ENCODE measurements at places on chromosomes 16 and 17.
A peak's percentile ranks its signal among the peaks of the same experiment; 100 is the strongest.

GRCh38 chr16:3578121-3578520 lies 918 bp upstream of the NLRC3 start:
- DNase-seq: no peak

DNA sequence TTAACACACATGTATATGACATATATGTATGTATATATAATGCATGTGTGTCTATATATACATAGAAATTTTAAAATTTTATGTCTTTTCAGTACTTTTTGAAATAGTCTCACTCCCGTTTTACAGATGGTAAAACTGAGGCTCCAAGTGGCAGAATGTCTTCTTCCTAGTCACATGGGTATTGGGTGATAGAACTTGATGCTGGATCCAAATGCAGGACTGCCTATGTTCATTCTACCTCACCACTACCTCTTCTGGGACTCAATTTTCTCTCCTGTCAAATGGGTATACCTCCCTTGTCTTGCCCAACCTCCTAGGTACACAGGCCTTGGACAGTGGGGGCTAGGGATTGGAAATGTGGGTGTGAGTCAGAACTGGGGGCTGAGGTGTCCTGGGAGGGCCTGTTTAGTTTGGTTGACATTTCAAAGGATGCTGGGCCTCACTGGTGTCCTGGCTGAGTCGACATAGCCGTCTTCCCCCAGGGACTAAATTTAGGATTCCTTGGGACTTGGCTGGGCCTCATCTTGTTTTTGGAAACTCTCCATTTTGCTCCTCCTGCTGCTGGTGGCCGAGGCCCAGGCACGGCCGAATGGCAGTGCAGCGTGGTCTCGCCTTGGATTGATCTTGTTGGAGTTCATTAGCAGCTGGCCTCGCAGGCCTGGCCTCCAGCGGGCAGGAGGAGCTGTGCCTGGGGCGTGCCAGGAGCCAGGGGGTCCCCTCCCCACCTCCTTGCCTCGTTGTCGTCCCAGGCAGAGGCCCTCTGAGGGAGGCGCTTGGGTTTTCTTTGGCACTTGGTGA lies 25.9 kb downstream of the NKD1 start:
- no peak for DNase-seq

DNA sequence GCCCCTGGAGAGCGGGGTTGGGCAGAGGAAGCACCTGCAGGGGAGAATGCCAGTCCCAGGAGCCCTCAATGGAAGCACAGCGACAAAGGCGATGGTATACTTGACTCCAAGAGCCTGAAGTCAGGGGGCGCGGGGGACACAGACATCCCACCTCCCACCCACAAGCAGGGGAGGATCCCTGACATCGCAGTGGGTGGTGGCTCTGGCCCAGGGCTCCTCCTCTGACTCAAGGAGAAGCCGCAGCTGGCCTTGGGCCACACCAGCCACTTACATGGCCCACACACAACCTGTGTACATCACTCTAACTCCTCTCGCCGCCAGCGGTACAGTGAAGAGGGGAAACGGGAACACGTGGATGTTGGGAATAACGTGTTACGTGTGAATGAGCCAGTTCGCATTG lies 44.3 kb downstream of the FZD2 start:
- no peak for DNase-seq

DNA sequence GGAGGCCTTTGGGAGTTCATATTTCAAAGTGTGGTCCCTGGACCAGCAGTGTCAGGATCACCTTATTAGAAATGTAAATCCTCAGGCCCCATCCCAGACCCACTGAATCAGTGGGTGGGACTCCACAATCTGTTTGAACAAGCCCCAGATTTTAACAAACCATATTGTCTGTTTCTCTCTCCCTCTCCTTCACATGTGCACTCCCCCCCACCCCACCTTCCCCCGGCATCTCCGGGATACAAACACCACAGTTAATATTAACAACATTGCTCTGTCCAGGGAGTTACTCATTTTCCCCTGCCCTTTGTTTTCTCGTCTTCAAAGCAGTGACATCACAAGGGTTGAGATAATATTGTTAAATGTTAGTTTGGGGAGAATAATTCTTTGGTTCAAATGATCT lies 127.3 kb downstream of the KATNIP start:
- DNase-seq: no peak

GRCh38 chr17:29136998-29137730 lies 43.0 kb downstream of the MYO18A start:
- no peak for DNase-seq

DNA sequence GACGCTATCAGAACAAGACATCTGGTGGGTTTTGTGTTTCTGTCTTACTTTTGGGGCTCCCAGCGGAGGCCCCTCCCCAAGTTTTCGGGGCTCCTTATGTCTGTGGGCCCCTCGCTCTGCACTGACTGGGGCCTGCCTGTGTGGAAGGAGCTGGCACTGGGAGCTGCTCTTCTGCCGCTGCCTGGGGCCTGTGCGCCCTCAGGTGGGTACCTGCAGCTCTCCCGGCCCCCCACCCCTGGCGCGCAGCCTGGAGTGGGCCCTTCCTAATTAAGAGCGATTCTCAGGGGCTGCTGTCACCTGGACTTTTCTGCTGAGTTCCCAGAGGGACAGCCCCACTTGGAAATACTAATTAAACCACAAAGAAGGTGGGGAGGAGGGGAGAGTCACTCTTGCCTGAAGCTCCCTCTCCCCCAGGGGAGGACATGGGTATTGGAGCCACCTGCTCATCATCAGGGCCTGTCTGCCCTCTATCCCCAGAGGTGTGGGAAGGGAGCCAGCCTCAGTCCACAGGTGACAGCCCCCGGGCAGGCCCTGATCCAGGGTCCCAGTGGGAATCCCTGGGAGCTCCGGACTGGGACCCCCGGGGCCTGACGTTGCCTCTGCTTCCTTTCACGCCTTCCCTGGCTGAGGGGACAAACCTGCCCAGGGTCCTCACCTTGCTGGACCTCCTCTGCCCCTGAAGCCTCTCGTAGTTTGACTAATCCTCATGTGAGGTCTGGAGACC lies 36.5 kb downstream of the GSE1 start:
- DNase-seq: no peak

- DNase-seq: no peak
These were observed 20.6 kb downstream of the TPPP3 start for GRCh38 chr16:67372664-67373063.

DNA sequence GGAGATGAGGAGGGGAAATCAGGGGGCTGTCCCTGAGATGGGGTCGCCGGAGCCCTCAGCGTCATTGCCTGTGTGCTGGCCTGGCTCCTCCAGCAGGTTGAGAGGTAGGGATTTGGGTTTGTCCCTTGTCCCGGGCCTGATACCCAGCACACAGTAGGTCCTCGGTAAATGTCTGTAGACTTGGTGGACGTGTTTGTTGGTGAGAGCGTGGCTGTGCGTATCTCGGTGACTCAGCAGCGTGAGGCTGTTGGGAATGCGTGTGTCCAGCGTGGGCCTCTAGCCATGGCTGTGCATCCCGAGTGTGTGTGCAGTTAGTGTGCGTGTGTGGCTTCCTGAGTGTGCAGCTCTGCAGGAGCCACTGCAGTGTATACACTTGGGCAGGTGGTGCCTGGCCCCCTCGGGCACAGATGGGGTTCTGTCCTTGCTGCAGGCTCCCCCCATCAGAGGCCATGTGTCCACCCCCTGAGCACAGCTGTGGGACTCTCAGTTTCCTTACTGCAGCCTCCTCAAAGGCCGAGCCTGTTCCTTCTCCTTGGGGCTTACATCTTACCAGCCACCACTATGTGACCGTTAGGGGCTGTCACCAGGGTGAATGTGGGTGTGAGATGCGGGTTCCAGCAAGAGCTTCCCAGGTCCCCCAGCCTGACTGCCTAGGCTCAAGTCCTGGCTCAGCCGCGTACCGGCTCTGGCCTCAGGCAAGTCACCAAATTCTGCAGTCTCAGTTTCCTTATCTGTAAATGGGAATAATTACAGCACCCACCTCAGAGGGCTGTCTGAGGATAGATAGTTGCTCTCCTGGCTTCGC lies 5.7 kb downstream of the NECAB2 start:
- DNase-seq: no peak

GRCh38 chr16:78499399-78499798 lies 399.9 kb downstream of the WWOX start:
- DNase-seq: no peak

- no peak for DNase-seq
These were observed 66.7 kb downstream of the FTO start for GRCh38 chr16:53770641-53771040.

- no peak for DNase-seq
These were observed 21.1 kb downstream of the CSNK2A2 start for GRCh38 chr16:58176608-58177352.

GRCh38 chr17:30323262-30323894 lies 10.5 kb downstream of the TMIGD1 start:
- no peak for DNase-seq

GRCh38 chr17:82373731-82374625 lies 2.4 kb downstream of the UTS2R start:
- no peak for DNase-seq

DNA sequence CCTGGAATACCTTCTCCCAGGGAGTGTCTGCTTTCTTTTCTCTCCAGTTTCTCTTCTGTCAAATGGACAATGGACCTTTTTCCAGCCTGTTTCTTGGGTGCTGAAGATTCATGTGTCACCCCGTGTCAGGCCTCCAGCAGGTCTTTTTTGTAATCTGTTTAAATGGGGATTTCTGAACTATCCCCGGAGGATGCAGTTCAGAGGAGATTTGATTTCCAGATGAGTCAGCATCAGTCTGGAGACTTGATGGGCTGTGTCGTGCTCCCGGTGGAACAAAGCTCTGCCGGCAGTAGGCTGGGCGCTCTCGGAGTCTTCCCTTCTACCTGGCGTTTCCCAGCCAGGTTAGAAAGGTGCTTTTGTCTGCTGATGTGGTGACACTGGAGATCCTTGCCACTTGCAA lies 440.6 kb downstream of the HS3ST3B1 start:
- DNase-seq: no peak

- no peak for DNase-seq
These were observed 27.1 kb downstream of the GPR142 start for GRCh38 chr17:74394275-74394950.

- no peak for DNase-seq
These were observed 21.4 kb downstream of the GALNS start for GRCh38 chr16:88835383-88835782.

DNA sequence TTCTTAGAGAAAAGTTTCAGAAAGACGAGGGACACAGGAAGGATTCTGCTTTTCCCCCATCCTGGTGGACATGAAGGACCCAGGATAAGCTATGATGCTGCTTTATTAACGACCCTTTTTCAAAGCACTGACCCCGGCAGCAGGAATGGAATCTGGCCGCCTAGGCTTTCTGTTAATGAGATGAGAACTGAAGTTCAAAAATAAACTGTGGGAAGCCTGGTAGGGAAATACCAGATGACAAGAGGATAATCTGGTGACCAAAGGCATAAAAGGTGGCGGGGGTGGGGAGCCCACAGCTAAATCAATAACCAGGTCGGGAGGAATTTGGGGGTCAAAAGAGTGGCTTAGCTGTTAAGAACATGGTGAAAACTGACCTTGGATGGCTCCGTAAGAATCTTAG lies 171.0 kb downstream of the XYLT1 start:
- no peak for DNase-seq

DNA sequence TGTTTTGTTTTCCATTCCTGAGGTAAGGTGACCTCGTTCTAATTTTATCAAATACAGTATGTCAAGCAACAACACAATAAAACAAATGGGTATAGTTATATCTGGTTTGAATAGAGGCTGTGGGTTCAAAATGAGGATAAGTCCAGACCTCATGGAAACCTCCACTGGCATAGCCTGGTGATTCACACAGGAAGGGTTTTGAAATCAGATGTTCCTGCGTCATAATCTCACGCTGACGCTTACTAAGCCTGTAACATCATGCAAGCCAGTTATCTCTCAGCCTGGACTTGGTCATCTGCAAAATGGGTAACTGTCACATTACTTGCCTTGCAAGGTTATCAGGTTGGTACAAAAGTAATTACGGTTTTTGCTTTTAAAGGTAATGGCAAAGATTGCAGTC lies 1056.3 kb upstream of the EEF2KMT start:
- DNase-seq: no peak

DNA sequence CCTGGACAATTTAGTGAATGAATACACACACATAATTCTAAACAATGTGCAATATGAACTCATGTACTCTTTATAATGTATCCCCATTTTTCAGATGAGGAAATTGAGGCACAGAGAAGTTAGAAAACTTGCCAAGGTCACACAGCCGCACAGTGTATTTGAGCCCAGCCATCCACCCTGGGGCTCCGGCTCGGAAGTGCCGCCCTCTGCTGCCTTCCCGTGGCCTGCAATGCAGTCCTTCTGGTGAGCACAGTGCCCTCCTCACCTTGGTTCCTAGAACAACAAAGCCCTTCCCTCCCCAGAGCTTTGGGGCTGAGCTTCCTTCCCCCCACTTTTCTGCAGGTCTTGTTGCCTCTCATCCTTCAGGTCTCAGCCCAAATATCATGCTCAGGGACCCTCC lies 63.7 kb downstream of the C16orf78 start:
- no peak for DNase-seq

GRCh38 chr17:70099294-70099693 lies 24.3 kb downstream of the KCNJ16 start:
- no peak for DNase-seq

- DNase-seq: no peak
These were observed 3.4 kb upstream of the HOXB5 start for GRCh38 chr17:48596735-48597527.

DNA sequence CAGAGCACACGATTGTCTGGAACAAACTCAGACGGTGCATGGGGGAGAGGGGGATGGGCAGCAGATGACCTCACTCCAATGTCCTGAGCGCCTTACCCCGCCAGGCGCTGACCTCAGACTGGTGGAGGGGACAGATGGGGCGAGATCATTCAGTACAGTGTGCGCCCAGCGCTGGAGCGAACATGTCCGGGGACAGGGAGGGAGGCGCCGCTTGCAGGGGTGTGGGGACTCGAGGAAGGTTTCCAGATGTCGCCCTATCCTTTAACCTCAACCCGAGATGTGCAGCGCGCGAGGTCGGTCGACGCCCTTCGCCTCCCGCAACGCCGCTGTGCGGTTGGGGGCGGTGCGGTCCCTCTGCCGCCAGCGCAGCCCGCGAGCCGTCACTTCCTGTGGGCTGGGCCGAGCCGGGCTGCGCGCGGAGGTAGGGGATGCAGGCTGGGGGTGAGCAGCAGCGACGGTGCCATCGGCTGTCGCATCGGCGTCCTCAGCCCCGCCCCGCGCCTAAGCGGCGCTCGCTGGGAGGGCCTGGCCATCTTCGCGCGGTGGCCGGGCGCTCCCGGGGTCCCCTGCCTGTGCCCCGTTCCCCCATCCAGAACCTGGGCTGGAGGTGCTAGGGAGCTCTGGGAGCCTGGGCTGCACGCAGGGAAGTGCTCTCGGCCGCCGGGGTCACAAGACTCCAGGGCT lies 5.3 kb upstream of the CDR2L start:
- DNase-seq: peak; percentile 85

DNA sequence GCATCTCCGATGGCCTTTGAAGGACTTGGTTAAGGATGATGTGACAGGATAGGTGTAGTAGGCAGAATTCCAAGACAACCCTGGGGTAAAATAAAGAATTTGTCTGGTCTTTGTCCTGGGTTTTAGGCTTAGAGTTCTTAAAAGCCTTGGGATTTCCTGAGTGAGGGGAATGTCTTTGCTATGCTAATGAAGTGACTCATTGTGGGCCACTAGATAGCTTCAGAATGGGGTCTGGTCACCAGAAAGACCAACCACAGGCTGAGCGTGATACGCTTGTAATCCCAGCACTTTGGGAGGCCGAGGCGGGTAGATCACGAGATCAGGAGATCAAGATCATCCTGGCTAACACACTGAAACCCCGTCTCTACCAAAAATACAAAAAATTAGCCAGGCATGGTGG lies 182.8 kb upstream of the TOX3 start:
- no peak for DNase-seq

- DNase-seq: no peak
These were observed 991 bp downstream of the DUS1L start for GRCh38 chr17:82064433-82065192.

GRCh38 chr16:89345642-89346150 lies 128.2 kb downstream of the ZNF778 start:
- DNase-seq: no peak
